GM19239 (cell line): ENCODE measurements at places on chromosomes 6 and 20.
A peak's percentile ranks its signal among the peaks of the same experiment; 100 is the strongest.

GRCh38 chr6:56349194-56349593, 101.8 kb upstream of the COL21A1 start:
- DNase-seq = no peak

GRCh38 chr20:56631318-56631989, 2.3 kb downstream of the TFAP2C start:
- no peak for DNase-seq

DNA sequence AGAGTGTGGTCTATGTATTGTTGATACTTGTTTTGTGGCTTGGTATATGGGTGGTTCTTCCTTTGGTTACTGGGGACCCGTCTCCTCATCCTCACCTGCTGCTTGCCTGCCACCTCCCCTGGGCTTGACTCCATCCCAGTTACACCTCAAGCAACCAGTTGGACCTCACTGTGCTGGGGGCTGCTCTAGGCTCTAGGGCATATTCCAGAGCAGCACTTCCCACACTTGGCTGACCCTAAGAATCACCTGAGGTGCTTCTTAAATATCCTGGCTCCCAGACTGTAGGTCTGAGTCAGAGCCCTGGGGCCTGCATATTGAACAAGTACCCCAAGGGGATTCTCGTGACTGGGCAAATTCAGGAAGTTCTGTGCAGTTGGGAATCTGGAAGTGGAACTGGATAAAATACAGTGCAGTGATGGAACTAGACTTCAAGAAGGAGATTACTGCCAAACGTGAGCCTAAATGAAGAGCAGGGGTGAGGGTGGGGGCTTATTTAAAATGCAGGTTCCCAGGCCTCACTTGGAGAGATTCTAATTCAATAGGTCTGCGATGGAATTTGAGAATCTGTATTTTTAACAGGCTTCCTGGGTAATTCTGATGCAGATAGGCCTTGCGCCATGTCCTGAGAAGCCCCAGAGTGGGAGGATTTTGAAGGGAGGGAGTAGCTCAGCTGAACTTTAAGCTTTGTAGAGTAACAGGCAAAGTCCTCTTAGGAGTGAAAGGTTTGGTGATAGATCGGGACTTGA, 7.6 kb downstream of the SPATS1 start:
- no peak for DNase-seq

- no peak for DNase-seq
Observed at GRCh38 chr6:90049295-90049694, 155.0 kb downstream of the GJA10 start.

DNA sequence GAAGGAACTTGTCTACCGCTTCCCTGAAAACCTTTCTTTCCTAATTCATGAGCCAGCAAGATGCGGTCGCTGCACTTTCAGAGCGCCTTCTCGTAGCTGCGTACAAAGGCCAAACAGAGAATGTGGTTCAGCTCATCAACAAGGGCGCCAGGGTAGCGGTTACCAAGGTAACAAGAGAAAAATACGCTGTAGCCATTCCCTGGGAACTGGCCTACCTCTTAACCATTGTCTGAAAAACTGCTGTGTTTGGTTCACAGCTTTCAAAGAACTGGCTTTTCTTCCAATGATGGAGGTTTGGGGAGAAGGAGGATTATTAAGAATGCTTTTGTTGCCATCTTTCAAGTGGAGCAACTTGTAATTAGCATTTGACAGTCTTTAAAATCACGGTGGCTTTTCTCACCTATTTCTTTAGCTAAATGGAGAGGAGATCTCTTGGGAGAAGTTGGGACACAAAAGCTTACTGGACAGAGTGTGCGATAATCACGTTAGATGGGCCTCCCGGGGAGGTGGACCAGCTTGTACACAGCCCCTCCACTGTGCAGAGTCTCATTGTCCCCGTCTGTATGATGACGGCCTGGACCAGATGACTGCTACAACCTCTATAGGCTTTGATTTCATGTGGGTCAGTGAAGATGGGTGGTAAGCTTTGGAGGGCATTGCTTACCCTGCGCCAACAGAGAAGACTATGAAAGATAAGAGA, 71.5 kb downstream of the LYRM2 start:
- DNase-seq = no peak

DNA sequence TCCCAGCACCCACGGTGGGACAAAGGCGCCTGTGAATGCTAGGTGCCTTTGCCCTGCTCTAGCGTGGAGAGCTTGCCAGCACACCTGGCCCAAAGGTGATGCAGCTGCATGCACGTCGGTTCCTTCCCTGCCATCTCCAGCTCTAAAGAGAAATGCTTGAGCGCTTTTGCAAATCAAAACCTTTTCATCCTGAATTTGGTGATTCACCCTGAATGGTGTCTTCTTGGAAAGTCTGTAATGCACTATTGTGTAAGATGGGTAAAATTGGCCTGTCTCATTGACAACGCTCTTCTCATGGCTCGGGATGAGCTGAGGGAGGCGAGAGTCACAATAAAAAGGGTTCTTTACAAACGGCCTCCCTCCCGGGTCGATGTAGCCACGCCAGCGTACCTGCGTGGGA, 103.1 kb upstream of the ID4 start:
- no peak for DNase-seq

GRCh38 chr20:53332022-53332837, 261.4 kb downstream of the ZNF217 start:
- no peak for DNase-seq

GRCh38 chr6:163356324-163356723, 58.2 kb upstream of the QKI start:
- no peak for DNase-seq

GRCh38 chr6:122372647-122373046, 26.8 kb upstream of the HSF2 start:
- DNase-seq = no peak

DNA sequence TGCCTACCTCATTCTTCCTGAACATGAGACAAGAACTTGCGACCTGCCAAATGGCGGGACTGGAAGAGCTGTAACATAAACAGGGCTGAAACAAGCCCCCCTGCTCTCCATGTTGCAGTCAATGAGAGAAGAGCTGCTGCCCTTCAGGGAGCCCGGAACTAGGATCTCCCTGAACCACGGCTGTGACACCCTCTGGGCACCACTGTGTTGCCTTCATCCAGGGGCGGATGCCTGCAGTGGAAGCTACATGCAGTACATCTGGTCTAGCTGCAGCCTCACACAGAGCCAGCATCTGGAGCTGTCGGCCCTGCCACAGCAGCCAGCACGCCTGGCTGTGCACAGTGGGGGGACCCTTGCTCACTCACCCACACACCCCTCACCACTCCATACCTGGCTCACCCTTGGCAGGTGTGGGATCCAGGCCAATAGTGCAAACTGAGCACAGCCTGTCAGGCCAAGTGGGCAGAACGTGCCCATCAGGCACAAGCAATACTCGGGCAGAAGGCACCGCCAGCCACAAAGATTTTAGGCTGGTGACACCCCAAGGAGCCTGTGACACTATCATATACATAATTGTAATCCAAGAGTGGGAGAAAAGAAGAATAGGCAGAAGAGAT, 451.3 kb downstream of the HTR1B start:
- DNase-seq = no peak

DNA sequence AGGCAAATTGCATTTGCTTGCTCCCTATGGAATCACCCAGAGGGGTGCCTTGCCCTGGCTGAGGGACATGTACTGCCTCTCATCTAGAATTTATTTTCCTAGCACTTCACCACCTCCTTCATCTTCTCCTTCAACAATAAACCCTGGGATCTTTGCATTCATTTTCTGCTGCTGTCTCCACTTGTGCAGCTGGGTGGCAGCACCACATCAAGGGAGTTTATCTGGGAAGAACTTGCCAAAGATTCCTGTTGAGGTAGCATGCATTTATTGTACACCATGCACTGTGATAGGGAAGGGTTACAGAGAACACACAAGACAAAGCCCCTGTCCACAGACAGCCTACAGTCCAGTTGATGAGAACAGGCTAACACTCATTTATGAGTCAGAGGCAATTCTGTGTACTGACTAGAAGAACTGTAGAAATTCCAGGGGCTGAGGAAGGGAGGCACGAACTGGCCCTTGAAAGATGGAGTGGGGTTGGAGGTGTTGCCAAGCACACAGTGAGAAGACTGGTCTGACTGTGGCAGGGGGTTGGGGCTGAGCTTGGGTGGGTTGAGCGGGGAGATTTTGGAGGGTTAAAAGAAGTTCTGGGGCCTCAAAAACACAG, 17.5 kb downstream of the C20orf173 start:
- no peak for DNase-seq

- peak; percentile 36 for DNase-seq
Observed at GRCh38 chr6:20404641-20405032, 3.0 kb downstream of the E2F3 start.

GRCh38 chr6:42047790-42048405, 2.4 kb upstream of the TAF8 start:
- DNase-seq = no peak

DNA sequence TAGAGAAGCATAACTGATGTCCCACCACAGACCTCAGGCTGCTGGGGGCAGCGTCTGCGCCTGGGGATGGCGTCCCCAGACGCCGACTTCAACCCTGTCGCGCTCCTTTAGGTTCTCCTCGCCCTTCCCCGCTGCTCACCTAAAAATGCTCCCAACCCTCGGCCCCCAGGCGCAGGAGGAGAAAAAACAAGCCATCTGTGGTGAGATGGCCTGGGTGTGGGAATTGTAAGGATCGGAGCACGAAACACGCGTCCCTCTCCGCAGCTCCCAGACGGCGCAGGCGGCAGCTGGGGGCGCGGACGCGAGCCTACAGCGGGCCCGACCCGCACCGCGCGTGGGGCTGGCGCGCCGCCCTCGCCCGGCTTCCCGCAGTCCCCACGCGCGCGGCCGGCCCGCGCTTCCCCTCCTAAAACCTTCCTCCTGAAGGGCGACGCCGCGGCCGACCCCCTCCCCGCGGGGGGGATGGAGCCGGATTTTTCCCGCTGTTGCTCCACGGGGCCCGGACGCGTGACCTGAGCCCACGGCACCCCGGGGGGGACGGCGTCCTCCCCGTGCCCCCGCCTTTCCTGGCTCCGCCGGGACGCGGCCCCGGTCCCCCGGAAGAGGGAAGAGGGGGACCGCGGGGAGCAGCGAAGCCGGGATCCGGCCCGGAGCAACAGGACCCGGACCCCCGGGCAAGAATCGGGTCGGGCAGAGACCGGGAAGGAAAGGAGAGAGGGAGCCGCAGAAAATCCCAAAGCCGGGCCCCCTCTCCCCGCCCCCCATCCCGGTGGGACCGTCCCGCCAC, 611 bp downstream of the EPB41L2 start:
- peak; percentile 14 for DNase-seq

- no peak for DNase-seq
Observed at GRCh38 chr20:53755733-53756531, 162.3 kb upstream of the ZNF217 start.
